Germinal center (tissue), 1 donor: ENCODE measurements at places on chromosomes 7 and 10.

- DNase-seq = peak; percentile 65
These were observed 7.2 kb upstream of the MBL2 start for GRCh38 chr10:52779541-52780390.

- no peak for DNase-seq
These were observed 34.0 kb upstream of the PDGFA start for GRCh38 chr7:553636-554111.

DNA sequence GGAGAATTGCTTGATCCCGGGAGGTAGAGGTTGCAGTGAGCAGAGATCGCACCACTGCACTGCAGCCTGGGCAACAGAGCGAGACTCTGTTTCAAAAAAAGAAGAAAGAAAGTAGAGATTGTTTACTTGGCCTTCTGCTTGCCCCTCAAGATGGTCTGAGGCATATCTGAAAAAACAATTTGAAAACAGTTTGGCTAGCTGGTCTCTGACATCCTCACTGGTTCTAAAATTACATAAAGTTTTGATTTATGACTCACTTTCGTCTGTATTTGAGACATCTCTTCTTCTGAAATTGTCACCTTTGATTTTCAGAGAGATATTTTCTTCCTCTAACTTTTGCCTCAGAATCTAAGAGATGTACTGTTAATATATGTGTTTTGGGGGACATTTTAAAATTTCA is 49.6 kb upstream of the HELLS start:
- DNase-seq = no peak

DNA sequence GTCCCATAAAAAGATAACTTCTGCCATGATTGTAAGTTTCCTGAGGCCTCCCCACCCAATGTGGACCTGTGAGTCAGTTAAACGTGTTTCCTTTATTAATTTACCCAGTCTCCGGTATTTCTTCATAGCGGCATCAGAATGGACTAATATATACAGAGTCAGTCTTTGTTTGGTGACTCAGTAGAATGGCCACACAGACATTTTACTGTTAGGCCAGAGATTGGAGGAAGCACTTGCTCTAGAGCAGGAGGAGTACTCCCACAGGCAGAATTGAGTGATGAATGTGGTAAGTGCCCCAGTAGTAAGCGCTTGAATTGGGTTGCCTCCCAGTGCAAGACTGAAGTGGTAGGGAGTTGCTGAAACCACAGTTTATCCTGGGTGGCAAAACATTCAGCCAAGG is 149.5 kb upstream of the SMIM30 start:
- DNase-seq = no peak

DNA sequence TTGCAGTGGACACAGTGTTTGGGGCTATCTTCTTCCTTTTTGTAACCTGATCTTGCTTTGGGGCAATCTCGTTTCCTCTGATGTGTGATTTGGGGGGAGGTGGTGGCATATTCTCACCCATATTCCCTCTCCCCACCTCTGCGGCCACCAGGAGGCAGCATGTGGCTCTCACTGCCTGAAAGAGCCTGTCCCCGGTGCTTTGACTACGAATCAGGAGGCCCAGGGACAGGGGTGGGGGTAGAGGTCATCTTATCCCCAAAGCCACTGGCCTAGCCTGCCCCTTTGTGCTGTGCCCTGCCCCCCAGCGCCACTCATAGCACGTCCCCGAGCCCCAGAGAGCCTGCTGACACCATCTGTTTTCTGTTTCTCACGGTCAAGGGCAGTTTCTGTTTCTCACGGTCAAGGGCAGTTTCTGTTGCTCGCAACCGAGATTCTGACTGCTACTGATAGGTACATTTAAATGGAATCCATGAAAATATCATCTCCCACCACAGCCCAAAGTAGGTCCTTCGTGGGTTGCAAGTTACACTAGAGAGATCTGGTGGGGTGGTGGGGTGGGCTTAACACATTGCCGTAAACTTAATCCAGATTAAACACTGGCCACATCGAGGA is 28.2 kb downstream of the PHYH start:
- DNase-seq = peak; percentile 64

DNA sequence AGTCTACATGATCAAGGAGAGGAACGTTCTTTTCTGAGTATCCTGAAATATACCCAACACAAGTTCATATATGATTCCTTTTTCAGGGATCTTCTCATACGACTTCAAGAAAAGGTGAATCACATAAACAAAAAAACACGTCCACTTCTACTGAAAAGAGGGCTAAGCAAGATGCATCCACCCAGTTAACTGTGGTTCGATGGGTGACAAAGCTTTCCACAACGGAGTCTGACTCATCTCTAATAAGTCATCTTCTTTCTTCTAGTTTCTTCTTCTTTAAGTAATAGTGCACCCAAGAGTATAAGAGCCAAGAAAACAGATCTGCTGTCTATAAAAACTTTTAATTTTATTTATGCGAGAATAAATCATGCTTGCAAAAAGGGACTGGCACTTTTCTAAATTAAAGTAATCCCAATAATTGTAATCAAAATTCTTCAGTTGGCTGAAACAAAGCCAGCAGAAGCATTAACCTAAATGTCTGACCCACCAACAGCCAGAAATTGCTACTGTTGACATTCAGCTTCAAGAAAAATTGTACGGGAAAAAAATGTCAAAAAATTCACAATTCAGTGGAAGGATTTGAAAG is 146.9 kb upstream of the ANK3 start:
- no peak for DNase-seq

- DNase-seq = no peak
These were observed 483.1 kb downstream of the GALNT17 start for GRCh38 chr7:71615017-71615416.

- no peak for DNase-seq
These were observed 90.3 kb downstream of the TRIM24 start for GRCh38 chr7:138550337-138550736.

DNA sequence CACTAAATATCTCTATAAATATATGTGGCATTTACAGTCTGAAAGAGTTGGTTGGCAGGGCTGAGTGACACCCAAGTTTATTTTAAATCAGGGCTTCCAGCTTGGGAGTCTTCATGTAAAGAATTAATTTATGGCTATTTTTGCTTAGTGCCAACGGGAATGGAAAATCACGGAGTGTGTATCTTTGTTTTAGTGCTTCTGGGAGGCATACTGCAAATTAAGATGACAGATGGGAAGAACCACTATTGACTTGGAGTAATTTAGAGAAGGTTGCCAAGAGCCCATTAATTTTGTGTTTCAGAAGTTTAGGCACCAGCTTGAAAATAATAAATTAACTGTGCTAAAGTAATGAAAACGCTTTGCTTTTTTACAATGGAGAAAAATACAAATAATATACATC is 135.2 kb downstream of the GPR37 start:
- no peak for DNase-seq

GRCh38 chr10:10865303-10865702 is 152.4 kb upstream of the CELF2 start:
- no peak for DNase-seq

DNA sequence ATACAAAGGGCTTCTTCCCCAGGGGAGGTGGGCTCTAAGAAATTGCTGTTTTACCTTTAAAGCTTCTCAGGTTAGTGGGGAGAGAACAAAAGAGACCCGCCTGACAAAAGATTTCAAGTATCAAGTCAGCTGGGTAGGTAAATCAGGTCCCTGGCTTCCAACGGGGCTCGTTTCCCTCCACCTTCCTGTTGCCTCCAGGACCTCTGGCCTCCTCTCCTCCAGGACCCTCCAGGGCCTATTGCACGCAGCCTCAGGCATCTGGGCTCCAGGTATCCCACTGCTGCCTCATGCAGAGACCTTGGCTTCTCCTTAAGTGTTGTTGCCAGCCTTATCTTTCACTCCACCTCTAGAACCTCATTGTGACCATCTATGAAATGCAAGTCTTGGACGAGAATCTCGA is 2.9 kb downstream of the BNIP3 start:
- DNase-seq = no peak

GRCh38 chr10:131852823-131853609 is 47.8 kb upstream of the PPP2R2D start:
- DNase-seq = no peak

DNA sequence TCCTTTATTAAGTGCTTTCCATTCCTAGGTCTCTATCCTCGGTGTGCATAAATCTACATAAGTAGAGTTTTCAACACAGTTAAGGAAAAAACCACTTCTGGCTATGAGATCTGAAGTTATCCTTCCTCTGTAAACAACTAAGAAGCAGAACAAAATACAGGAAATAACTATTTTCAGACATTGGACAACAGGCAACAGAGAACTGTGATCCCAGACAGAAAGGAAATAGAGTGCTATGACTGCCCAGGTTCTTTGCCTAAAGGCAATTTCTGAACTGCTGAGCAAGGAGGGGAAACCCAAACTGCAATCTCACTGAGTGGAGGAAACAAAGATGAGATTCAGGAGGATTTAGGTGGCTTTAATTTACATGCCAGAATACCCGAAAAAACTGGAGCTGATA is 285.4 kb downstream of the SNX13 start:
- no peak for DNase-seq

- DNase-seq = peak; percentile 59
These were observed 6.7 kb downstream of the ATP6V1F start for GRCh38 chr7:128869138-128869943.

DNA sequence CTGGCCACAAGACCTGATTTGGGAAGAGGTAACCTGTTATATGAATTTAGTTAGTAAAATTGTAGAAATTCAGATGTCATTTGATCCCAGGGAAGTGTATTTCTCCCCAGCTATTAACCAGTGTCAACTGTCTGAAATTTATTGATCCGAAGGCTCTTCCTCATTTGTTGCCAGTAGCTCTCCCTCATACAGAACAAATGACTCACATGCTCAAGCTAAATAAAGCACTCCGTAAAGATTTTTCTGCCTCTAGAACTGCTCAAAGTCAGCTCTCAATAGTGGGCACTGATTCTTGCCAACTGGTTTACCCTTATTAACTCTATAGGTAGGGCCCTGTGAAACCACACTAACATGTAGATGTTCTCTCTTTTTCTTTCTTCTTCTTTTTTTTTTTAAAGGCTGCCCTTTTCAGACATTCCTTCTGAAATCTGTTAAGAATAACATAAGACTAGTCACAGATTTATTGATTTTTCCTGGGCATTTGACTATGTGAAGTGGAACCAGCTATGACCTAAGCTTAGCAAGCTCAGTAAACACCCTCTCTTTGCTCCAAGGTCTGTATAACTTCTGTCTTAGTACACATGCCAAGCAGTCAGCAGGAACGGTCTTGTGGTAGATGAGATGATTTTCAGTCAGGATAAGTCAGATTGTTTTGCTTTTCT is 21.8 kb downstream of the RPA3 start:
- no peak for DNase-seq

DNA sequence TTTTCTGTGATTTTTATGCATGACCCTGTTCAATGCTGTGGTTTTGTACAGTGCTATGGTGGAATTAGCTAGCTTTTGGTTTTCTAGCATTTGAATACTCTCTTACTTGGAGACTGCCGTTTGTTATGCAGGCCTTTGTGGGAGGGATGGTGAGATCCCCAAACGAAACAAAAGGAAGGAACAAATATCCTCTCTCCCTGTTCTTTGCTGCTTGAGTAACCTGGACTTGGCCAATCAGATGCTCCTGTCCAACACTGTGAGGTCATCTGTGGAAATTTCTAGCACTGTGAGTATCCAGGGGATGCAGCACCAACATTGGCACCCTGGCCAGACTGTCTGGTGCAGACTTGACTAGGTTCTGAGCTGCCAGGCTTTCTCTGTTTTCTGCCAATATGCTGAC is 314.4 kb downstream of the ANKRD30A start:
- no peak for DNase-seq

GRCh38 chr10:93871671-93872204 is 22.0 kb upstream of the SLC35G1 start:
- no peak for DNase-seq

- no peak for DNase-seq
These were observed 543.1 kb downstream of the CNTNAP2 start for GRCh38 chr7:146659732-146660131.

- DNase-seq = no peak
These were observed 3.0 kb downstream of the BUB3 start for GRCh38 chr10:123157210-123157609.

DNA sequence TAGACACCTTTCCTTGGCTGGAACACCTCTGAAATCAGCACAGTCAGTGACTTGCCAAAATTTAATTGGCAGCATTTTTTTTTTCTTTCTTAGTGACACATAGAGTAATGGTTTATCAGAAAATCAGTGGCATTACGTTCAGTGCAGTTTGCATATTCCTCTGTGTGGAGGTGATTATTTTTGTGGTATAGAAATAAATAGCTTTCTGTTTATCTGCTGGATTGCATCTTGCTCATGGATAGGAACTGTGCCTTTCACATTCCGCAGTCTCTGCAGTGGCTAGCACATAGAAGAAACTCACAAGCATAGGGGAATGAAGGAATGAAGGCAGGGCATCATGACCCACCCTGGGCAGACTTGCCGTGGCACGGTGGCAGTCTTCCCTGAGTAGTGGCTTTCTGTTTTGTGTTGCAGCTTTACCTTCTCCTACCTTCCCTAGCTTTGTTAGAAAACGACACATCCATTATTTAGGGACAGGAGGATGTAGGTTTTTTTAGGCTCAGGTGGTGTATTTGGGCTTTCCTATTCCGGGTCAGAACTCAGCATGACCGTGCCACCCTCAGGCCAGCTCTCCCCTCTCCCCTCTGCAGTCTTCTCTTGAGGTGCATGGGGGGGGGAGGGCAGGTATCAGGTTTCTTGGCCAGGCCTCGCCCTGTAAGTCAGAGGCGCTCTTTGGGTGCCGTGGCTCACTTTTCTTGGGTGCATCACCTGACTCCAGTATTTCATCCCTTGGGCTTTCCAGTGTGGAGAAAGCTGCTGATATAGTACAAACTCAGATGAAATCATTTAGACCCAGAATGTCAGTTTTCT is 112.5 kb upstream of the GJD4 start:
- DNase-seq = no peak

- DNase-seq = no peak
These were observed 259.1 kb upstream of the KLF6 start for GRCh38 chr10:4043897-4044665.

GRCh38 chr10:24463611-24464426 is 254.9 kb downstream of the KIAA1217 start:
- no peak for DNase-seq

DNA sequence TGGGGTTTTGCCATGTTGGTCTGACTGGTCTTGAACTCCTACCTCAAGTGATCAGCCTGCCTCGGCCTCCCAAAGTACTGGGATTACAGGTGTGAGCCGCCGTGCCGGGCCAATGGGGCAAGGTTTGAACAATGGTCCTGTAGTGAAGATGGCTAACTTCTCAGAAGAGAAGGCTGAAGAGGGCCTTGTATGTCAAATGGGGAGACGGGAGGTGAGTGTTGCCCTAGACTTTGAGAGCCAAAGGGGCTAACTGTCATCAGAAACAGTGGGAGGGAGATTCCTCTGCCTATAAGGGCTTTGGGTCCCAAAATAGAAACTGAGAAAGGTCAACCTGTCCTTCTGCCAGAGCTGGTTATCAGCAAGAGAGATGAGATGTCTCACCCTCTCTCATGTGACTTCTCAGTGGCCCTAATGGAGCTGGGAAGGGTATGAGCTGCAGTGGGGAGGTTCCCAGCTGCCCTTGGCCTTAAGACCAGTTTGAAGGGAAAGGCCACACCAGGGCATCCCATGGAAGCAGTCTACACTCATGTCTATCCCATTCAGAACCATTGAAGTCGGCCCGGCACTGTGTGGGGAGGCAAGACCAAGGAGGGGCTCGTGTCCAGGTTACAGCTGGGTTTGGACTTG is 1.3 kb upstream of the SAMD8 start:
- no peak for DNase-seq
